ENCODE measurements at places on chromosomes 12 and 14.

DNA sequence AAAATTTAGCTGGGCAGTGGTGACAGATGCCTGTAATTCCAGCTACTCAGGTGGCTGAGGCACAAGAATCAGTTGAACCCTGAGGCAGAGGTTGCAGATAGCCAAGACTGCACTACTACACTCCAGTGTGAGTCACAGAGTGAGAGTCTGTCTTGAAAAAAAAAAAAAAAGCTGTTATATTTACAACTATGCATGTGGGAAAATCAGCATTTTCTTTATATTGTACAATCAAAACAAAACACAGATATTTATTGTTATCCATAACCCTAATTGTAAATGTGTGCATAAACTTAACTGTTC lies 12.5 kb downstream of the C1R start:
- DNase-seq = no peak

DNA sequence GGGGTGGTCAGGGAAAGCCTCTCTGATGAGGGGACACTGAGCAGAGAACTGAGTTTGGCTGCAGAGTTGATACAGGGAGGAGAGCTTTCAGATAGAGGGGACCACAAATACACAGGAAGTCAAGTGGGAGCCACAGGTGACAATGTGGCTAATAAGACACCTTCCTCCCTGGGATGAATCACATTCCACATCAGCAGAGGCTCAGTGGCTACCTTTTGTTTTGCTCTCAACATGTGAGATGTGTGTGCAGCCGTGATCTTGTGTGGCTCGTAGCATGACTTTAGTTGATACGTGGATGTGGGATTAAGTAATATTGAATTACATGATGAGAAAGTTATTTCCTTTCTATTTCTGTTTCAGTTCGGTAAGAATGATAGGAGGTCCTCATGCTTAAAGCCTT lies 7.5 kb downstream of the CRADD start:
- no peak for DNase-seq

DNA sequence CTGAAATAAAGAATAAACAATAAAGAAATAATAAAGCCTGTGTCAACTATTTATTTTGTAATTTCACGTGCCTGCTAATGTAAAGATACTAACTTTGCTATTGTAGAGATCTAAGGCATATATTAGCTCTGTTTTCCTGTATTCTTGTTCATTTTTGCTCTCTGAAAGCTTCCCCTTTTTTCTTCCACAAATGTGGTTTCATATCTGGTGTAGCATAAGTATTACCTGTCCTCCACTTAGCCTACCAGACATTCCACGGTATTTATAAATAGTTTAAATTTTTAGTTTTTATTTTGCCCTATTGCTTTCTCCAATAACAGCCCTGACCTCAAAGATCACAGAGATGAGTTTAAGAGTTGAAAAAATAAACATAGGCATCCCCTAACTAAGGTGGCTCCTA lies 92.6 kb upstream of the ATP2B1 start:
- DNase-seq = no peak

DNA sequence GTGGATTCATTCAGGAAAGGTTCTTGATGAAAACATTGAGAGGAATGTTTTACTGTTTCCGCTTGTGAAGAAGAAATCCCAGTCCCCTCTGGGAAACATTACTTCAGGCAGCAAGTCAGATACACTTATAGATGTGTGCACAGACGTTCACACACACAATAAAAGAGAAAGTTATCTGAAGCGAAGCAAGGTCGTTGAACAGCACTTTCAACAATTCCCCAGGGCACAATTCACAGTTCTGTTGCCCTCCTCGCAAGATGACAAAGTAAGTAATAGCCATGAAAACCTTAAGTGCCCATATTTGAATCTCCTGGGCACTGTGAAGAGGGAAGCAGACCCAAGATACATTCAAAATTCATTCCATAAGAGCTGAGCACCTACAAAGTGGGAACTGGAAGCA lies 156.6 kb upstream of the CAND1 start:
- DNase-seq = no peak

GRCh38 chr14:76937181-76938091 lies 91.1 kb downstream of the IRF2BPL start:
- DNase-seq = peak; percentile 73

GRCh38 chr12:6866163-6866919 lies 990 bp upstream of the TPI1 start:
- no peak for DNase-seq

- no peak for DNase-seq
These were observed 39.6 kb upstream of the TRAF3 start for GRCh38 chr14:102737402-102738372.

DNA sequence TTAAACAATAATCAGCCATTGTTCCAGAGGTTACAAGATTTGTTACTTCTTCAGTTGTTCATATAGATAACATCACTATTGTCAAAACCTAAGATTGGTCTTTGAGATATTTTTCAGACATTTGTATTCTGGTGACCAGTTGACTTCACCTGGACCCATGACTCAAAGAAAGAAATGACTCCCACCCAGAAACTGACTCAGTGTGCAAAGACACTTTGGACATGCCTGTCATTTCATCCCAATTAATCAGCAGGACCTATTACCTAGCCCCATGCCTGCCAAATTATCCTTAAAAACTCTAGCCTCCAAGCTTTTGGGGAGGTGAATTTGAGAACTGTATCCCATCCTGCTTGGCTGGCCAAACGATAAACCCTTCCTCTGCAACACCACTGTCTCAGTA lies 27.7 kb upstream of the TSPAN11 start:
- DNase-seq = no peak

DNA sequence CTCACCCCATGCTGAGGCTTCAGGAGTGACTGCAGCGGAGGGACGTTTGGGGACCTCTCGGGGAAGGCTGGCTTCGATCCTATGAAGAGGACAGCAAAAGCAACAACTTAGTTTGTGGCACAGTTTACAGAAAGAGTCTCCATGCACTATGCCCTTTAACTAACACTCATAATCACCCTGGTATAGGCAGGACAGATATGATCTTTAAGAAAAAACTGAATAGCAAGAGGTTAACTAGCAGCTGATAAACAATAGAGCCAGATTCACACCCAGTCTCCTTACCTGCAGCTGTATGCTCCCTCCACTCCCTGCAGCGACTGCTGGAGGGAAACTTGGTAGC lies 27.4 kb downstream of the TMEM63C start:
- DNase-seq = no peak

DNA sequence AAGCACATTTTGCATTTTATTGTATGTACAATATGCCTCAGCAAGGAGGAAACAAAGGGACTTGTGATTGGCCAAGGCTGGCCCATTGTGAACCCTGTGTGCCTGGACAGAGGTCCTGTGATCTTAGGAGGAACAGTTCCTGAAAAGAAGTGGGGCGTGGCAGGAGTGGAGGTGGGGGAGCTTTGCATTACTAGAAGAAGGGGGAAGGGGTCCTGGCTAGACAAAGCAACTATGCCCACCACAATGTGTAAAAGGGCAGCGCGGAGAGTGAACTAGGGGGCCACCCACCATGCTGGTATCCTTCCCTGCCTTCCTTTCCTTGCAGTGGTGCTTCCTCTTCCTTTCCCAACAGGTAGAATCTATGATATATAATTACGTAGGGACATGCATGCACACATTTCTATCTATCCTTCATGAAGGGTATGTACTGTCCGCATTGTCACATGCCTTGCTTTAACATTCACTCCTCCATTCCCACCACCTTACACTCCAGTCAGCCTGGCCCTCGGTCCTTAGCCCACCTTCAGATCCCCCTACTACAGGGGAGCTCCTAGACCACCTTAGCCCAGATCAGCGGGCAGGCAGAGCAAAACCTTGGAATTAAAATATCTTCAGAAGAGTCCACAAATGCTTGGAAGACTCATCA lies 12.5 kb downstream of the KRT8 start:
- DNase-seq = no peak

- no peak for DNase-seq
These were observed 291.5 kb downstream of the RPS29 start for GRCh38 chr14:49294621-49295148.

DNA sequence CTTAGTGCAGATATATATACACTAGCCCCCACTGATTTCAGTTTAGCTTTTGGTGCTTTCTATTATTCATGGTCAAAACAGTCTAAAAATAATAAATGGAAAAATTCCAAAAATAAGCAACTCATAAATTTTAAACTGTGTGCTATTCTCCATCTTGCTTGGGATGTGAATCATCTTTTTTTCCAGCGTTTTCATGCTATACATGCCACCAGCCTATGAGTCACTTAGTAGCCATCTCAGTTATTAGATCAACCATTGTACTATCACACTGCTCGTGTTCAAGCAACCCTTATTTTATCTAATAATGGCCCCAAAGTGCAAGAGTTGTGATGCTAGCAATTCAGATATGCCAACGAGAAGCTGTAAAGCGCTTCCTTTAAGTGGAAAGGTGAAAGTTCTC lies 73.9 kb upstream of the KRR1 start:
- no peak for DNase-seq

GRCh38 chr14:25837551-25837965 lies 760.3 kb downstream of the NOVA1 start:
- DNase-seq = no peak

- DNase-seq = no peak
These were observed 117.1 kb upstream of the PTPRB start for GRCh38 chr12:70754330-70754741.

GRCh38 chr12:113697651-113698509 lies 226.2 kb upstream of the LHX5 start:
- DNase-seq = no peak
